T follicular helper cell (primary cell): ENCODE measurements at places on chromosomes 4 and X.

DNA sequence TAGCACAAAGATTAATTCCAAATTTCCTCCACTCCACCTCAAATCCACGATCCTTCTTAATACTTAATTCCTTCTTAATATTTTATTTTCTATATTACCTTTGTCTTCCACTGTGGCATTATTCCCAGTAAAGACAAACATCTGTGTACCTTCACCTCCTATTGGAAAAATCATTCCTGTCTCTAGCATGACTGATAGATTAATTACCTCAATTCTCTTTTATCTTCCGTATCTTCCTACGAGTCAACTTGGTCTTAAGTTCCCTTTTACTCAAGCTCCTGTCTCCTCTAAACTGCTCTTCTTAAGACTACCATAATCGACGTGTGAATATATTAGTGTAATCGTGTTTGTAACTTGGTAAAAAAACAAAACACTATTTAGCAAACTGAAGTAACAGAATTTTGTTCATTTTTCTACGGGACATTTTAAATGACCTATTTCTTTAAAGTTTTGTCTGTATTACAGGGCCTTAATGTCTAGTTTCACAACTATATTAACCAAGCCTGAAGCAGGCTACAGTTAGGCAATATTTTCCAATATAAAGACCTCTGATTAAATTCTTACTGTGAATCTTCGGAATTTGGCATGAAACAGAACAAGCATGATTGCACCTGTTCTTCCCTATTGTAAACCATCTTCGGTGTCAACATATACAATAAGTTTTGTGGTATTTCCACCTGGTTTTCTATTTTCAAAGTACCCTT lies 1.1 kb upstream of the USP38 start:
- DNase-seq = no peak

DNA sequence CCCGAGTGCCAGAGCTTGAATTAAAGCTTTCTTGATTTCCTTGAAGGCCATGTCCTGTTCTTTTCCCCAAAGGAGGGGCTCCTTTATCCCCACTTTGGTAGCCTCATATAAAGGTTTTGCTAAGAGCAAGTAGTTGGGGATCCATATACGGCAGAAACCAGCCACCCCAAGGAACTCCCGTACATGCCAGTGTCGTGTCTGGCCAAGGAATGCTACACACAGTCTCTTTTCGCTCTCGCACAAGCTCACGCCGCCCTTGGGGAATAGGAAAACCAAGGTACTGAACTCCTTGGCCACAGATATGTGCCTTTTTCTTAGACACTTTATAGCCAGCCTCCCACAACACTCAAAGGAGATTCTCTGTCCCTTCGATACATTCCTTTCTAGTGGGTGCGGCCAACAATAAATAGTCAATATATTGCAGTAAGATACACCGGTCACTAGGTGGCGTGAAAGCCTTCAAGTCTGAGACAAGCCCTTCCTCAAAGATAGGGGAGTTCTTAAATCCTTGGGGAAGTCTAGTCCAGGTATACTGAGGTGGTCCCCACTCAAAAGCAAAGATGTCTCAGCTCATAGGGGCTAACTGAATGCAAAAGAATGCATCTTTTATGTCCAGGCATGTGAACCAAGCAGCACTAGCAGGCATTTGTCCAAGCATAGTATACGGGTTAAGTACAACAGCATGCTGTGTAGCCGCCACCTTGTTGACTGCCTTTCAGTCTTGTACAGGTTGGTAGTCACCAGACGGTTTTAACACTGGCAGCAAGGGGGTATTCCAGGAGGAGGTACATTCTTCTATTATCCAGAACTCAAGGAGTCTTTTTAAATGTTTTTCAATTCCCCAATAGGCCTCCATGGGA lies 57.8 kb upstream of the XAGE1B start:
- DNase-seq = no peak

DNA sequence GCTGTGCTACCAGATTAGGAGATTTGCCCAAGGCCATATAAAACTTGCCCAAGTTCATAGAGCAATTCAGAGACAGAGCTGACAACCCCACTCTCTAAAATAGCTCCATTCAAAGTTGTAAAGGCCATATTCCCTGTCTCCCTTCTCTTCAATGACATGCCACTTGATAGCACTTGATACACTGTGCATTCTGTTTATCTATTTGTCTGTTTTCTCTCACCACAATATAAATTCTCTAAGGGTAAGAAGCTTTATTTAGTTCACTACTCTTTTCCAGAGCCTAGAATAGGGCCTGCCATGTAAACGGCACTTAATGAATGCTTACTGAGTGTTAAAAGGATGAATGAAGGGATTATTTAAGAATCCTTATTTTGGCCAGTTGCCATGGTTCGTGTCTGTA lies 24.1 kb upstream of the MAP9 start:
- no peak for DNase-seq

DNA sequence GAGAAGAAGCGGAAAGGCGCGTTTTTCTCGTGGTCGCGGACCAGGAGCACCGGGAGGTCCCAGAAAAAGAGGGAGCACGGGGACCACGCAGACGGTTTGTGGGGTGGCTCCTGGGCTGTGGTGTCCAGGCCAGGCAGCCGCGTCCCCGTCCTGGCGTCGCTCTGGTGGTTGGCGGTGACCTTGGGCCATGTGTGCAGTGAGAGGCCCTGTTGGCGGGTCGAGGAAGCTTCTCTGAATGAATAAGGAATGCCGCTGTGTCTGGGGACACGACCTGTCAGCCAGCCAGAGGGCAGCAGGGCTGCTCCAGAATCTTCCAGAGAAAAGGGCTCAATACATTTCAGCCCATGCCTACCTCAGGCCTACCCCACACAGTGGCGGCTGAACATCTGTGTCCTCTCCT lies 24.3 kb upstream of the HGFAC start:
- no peak for DNase-seq

DNA sequence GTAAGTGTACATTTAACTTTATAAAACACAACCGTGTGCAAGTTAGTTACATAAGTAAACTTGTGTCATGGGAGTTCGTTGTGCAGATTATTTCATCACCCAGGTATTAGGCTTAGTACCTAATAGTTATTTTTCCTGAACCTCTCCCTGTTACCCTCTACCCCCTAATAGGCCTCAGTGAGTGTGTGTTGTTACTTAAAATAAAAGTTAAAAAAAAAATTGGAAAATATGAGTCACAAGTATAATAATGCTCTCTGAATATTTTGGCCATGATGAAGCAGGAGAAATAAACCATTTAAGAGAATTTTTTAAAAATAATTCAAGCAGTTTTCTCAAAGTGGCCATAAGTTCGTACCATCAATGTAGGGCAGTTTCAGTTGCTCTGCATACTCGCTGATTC lies 105.1 kb upstream of the GRID2 start:
- no peak for DNase-seq

DNA sequence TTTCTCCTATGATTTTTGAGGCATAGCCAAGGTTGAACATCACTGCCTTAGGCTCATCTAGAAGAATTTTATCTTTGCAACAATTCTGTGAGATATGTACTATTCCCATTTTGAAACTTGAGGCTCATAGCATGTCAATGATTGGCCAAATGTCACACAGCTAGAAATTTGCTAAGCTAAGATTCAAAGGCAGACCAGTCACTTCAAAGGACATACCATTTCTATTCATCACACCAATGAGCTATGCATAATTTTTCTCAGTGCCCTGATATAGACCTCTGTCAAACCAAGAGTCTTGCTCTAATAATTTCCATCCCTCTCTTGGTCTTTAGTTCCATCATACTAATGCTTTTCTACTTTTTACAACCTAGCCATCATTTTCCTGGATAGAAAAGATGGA lies 27.6 kb upstream of the SERTM2 start:
- DNase-seq = no peak

DNA sequence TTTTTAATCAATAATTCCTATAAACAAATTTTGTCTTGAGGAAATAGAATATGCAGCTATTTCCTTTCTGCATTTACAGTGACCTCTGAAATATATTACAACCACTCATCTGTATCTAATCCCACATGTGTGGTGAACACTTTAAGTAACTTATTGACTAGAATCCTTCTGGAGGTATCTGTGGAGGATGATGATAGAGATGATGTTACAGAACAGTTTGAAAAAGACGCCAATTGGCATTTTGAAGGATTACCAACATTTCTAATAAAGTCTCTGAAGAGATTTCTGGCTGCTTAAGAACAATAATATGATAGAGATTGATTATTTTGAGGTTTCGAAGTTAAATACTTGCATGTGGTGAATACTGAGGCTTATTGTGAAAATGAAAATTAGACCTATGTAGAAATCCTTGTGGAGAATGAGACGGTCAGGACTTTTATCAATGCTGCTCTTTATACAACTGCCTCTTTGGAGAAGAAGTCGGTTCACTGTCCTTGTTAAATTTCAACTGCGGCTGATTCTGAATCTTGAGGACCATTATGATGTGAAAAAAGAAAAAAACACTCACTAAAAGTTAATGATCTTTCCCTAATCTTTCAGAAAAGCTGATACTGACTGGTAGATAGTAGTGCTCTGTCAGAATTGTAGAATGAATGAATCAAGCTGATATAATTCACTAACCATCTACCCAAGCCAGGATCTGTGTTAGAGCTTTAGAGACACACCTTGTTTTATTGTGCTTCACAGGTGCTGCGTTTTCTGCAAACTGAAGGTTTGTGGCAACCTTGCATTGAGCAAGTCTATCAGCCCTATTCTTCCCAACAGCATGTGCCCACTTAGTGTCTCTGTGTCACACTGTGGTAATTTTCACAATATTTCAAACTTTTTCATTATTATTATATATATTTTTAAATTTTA lies 204.7 kb downstream of the SPRY1 start:
- no peak for DNase-seq

DNA sequence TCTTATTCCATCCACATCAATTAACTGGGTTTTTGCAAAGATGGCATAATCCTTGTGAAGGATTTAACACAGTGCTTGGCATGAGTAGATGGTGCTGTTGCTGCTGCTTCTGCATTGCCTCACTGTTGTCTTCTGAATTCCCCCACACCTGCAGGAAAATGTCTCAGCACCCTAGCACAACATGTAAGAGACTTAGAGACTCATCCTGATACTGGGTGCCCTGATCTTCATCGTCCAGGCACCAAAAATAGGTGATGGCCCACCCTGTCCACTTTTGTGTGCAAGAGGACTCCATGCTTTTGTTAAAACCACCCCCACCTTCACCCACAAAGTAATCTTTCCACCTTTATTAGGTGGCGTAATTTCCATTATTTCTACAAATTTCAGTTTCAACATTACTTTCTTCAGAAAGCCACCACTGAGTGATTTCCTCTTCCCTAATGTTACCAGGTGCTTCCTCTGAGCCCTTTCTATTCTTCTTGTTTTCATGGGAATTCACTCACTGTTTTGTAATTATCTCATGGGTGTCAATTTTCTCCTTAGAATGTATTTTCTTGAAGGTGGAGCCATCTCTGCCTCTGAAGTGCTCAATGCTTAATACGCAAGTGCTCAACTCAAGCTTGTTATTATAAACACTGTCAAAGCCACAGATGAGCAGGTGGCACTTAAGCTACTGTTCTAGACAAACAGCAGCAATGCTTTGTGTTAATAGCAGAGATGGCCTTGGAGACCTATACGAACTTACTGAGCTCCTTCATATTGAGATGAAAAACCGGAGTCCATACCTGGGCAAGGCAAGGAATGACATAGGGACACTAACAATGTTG lies 89.5 kb downstream of the HS3ST1 start:
- DNase-seq = no peak

DNA sequence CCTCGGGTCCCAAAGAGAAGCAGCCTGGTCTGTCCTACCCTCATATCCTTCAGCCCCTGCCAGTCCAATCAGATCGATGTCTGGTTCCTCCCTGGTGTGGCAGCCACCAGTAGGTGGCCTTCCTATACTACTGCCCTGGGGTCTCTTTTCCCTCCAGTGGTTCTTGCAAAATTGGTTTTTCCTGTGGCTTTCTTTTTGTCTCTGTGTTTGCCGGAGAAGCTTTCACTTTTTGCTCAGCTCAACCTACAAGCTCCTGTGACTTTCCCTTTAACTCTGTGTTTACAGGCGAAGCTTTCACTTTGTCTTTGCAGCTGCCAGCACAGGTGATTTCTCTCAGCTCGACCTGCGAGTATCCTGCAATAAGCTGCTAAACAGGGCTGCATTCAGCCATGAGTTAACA lies 46.8 kb downstream of the UGT2A3 start:
- DNase-seq = no peak

DNA sequence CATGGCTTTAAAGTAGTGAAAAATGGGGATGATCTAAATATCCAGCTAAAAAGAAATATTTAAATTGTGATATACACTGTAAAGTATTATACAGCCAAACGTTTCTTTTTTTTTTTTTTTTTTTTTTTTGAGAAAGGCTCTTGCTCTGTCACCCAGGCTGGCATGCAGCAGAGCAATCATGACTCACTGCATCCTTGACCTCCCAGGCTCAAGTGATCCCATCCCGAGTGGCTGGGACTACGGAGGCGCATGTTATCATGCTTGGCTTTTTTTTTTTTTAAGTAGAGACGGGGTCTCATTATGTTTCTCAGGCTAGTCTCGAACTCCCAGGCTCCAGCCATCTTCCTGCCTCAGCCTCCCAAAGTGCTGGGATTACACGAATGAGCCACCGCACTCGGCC lies 17.1 kb downstream of the SMIM14 start:
- DNase-seq = no peak

- DNase-seq = no peak
Observed at GRCh38 chr4:140018931-140019618, 134.9 kb downstream of the MAML3 start.

- no peak for DNase-seq
Observed at GRCh38 chrX:10702031-10702430, 81.6 kb upstream of the MID1 start.

- no peak for DNase-seq
Observed at GRCh38 chr4:46900082-46900481, 9.0 kb downstream of the COX7B2 start.

DNA sequence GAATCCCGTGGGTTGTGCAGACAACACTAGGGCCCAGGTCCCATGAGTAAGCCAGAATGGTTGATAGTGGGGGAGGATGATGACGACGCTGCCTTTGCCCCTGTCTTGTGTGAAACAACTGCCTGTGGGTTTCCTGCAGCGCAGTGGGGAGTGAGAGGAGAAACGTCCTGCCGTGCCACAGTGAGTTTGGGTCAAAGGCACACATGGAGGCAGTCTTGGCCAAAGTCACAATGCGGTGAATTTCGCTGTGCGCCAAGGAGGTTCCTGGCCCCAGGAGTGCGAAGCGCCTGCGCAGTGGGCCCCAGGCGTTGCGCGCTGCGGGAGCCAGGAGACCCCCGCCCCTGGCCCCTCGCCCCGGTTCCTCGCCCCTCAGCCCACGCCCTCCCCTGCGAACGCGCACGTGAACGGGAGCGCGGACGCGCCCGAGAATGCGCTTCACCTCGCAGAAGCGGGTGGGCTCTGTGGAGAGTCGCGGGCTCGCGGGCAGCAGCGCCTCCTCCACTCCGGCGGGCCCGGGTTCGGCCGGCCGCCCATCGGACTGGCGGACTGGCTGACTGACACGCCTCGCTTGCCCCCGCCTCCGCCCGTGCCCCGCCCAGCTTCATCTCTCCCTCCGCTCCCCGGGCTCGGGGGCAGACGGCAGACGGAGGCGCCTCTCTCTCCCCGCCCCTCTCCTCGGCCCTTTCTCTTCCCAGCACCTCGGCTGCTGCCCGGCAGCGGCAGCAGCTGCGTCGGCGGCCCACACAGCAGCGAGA lies at the start of gene NUDT10:
Gene NUDT10 (plus strand): TSS at position 635 of the 755 bp plus-strand sequence. CDS start 144 bp downstream, outside the sequence.
- no peak for DNase-seq

GRCh38 chrX:29090811-29091210 lies 503.6 kb downstream of the IL1RAPL1 start:
- DNase-seq = no peak

- DNase-seq = no peak
Observed at GRCh38 chr4:55032179-55032578, 93.2 kb downstream of the KDR start.

GRCh38 chrX:136528645-136529315 lies 3.2 kb upstream of the VGLL1 start:
- DNase-seq = no peak

- DNase-seq = no peak
Observed at GRCh38 chr4:116598980-116599789, 486.2 kb downstream of the TRAM1L1 start.

- no peak for DNase-seq
Observed at GRCh38 chrX:69107231-69107739, 58.0 kb downstream of the PJA1 start.
